ENCODE measurements at places on chromosomes 7 and 10. TPM values are rescaled to one million over a fixed set of nuclear protein-coding genes. Genes with fewer than 3 reads are reported as not detected.

DNA sequence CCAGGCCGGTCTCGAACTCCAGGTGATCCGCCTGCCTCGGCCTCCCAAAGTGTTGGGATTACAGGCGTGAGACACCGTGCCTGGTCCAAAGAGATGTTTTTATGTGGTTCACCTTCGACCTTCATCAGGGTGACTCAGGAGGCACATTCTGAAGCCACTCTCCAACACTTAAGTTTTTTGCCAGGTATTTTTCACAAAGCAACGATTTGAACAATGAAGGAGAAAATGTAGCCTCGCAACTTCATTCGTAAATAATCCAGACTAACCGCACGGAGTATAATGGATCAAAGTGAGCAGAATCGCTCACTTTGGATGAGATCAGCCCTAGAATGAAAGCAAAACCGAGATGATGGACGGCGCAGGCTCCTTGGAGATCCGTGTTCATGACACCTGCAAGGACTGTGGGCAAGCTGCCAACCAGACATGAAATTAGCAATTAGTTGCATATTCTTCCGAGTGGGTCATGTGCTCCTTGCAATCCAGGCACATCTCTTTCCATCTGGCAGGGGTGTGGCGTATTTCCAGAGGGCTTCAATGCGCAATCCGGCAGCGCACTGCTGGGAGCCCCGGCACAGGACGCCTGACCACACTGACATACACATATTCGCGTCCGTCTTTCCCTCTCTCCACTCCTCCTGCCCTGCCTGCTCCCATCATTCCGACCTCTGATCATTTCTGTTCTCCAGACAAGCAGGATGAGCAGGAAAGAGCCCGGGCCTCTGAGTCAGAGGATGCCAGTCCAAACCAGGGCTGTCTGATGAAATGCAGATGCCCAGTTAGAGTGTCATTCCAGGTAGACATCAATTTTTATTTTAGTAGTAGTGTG is 148.4 kb downstream of the KLF6 start:
- DNase-seq: no peak
- no peaks in the 10 kb centered on the region for H3K36me3 ChIP-seq
- H3K4me1 ChIP-seq: no peaks in the 10 kb centered on the region

DNA sequence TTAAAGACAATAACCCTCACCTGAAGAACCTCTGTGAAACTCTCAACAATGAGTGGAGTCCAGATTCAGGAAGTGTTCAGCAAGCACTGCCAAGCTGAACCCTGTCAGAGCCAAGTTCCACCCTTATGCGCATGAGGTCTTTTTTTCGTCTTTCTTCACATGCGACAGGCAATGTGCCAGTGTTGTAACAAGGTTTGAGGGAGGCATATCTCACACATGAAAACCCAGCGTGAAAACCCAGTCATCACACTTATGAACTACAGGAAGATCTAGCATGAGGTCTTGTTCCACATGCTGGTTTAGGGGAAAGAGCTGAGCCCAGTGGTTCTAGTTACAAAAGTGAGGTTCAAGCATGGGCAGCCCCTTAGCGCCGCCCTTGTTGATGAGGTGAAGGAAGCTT is 49.7 kb downstream of the RABGEF1 start:
- H3K4me3 ChIP-seq: no peak overlapping the region
- H3K36me3 ChIP-seq: peaks cover 8% of the 10 kb centered on the region
- no peaks in the 10 kb centered on the region for H3K4me1 ChIP-seq
- no peak overlapping the region for H3K27ac ChIP-seq
- H3K27me3 ChIP-seq: no peaks in the 10 kb centered on the region

- H3K27me3 ChIP-seq: no peaks in the 10 kb centered on the region
- no peaks in the 10 kb centered on the region for H3K36me3 ChIP-seq
Observed at GRCh38 chr7:73749931-73750776, 11.6 kb upstream of the ABHD11 start.

- no peak for DNase-seq
- H3K36me3 ChIP-seq: no peaks in the 10 kb centered on the region
- H3K4me3 ChIP-seq: no peak overlapping the region
- peaks cover 6% of the 10 kb centered on the region for H3K4me1 ChIP-seq
Observed at GRCh38 chr7:74604326-74605020, 53.0 kb upstream of the GTF2I start.

DNA sequence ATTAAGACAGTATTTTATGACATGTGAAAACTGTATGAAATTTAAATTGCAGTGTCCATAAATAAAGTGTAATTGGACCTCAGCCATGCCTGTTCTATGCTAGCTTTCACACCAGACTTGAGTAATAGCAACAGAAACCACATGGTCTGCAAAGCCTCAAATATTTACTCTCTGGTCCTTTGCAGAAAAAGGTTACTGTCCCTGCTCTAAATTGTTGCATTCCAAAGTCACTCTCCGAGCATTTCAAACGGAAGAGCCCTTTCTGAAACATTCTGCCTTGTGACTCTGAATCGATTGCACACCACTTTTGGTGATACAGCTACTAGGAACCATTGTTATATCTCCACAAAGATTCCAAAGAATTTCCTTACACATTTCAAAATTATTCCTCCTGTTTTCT is 81.0 kb upstream of the STK17A start:
- H3K27ac ChIP-seq: no peak overlapping the region
- H3K4me3 ChIP-seq: no peak overlapping the region
- H3K4me1 ChIP-seq: no peaks in the 10 kb centered on the region
- H3K36me3 ChIP-seq: no peaks in the 10 kb centered on the region
- no peak for DNase-seq

DNA sequence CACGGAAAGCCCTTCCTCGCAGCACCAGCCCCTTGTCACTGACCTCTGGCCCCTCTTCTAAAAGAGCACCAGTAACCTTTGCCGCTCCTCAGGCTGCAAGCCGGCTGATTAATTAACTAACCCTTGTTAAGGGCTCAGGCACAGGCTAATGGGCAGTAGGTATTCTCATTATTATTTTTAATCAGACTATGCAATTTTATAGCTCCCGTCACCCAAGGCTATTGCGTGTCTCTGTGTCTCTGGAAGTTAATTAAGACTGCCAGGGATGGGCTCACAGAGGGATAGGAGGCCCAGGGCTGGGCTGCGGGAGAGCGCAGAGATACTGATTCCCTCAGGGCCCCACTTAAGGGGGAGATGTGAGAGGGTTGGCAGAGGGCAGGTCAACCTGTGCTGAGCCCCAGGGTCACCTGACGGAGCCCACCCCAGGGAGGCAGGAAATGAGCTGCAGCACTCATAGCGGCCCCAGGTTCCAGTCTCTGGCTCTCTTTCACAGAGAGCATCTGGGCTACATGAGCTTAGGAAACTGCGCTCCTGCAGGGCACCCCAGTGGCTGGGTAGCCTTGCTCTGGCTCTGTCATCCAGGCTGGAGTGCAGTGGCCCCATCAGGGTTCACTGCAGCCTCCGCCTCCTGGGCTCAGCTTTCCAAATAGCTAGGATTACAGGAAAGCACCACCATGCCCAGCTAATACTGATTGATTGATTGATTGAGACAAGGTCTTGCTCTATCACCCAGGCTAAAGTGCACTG is 92.2 kb upstream of the LRRC4 start:
- H3K27me3 ChIP-seq: no peaks in the 10 kb centered on the region
- H3K36me3 ChIP-seq: no peaks in the 10 kb centered on the region
- no peak for DNase-seq

GRCh38 chr7:79951415-79951814 is 183.2 kb upstream of the GNAI1 start:
- no peak overlapping the region for H3K27ac ChIP-seq
- no peaks in the 10 kb centered on the region for H3K36me3 ChIP-seq
- no peaks in the 10 kb centered on the region for H3K4me1 ChIP-seq

Gene CHPF2
- 37.0 TPM for total RNA-seq

Gene GIMAP2
- total RNA-seq: 40.4 TPM

Gene ITIH2
- not detected for total RNA-seq

Gene MYO1G
- total RNA-seq: 374 TPM

Gene ZNF117
- total RNA-seq: 3.8 TPM

Measured in CD8-positive, alpha-beta memory T cell (primary cell).